ENCODE measurements at places on chromosomes 11 and 22.

DNA sequence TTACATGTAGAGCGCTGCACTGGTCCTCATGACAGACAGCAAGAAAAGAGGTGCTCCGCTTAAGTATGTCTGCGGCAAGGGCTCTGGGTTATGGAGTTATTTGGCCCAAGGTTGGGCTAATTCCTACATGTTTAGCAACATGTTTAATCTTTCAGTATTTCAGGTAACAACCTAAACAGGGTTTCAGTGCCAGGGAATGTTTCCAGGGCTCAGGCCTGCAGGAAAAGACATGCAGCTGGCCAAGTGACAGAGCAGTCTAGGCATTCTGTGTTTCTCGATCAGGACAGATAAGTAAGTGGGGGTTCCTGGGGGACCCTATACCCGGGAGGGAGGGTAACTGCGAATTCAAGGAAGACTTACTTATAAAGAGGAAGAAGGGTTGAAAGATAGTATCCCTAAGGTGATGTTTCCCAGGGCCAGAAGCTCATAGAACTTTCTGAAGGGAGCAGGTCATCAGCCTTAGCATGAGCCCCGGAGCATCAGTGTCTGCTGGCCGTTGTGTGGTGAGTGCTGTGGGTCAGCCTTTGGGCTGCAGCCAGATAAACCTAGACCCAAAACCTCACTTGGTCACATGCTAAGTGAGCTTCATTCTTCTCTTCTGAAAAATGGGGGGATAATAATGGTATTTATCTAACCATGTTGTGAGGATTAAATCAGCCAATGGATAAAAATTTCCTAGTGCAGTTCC lies 18.4 kb downstream of the KCNJ5 start:
- no peak for DNase-seq

GRCh38 chr11:97269527-97269926 lies 879.7 kb downstream of the JRKL start:
- DNase-seq = no peak

- no peak for DNase-seq
Measured at GRCh38 chr11:77752516-77752915, 68.0 kb downstream of the RSF1 start.

- peak; percentile 50 for DNase-seq
Measured at GRCh38 chr11:32586576-32587190, 3.1 kb downstream of the EIF3M start.

GRCh38 chr11:104704888-104705287 lies 193.4 kb downstream of the CASP12 start:
- DNase-seq = no peak

DNA sequence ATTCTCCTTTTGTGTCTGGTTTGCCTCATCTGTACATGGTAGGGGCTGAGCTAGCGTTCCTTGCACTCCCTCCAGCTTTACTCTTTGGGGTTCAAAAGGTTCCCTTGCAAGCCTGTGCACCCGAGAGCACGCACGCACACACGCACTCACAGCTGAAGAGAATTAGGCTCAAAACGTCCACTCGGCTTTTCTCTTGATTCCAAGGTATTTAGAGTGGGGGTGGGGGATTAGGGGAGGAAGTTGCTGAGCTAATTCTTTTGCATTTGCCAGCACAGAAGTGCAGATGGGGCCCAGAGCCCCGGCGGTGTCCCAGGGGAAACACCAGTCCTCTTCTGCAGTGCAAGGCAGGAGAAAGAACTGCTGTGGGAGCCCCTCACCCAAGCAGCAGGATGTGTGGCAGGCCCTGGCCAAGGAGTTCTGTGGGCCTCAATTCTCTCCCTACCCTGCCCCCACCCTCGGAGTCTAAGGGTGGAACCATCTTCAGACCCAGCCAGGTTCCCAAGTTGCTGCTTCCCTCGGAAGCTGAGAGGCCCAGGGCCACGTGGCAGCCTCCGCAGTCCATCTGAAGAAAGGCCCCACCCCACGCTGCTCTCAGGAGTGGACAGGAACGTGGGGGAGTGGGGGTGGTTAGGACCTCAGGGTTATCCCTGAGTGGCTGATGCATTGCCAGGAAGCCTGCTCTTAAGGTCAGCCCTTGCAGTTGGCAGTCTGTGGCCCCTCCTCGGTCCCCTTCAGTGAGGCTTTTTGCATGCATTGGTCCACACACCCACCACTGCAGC lies 3.8 kb upstream of the KCNQ1OT1 start:
- no peak for DNase-seq

DNA sequence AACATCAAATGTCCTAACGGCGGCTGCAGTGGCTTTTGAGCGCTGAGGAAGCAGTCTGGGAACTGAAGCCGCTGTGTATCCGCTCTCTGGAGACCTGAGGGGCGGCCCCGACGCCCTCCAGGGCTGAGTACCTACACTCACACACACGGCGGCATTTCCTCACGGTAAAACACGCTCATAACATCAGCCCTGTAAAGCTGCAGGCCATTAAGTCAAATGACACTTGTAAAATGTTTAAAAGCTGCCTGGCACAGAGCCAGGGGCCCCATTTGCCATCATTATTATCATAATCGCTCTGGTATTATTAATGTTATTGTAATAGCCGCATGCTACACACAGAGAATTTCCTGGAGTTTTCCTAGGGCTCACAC lies 5.1 kb downstream of the CARS1 start:
- no peak for DNase-seq

DNA sequence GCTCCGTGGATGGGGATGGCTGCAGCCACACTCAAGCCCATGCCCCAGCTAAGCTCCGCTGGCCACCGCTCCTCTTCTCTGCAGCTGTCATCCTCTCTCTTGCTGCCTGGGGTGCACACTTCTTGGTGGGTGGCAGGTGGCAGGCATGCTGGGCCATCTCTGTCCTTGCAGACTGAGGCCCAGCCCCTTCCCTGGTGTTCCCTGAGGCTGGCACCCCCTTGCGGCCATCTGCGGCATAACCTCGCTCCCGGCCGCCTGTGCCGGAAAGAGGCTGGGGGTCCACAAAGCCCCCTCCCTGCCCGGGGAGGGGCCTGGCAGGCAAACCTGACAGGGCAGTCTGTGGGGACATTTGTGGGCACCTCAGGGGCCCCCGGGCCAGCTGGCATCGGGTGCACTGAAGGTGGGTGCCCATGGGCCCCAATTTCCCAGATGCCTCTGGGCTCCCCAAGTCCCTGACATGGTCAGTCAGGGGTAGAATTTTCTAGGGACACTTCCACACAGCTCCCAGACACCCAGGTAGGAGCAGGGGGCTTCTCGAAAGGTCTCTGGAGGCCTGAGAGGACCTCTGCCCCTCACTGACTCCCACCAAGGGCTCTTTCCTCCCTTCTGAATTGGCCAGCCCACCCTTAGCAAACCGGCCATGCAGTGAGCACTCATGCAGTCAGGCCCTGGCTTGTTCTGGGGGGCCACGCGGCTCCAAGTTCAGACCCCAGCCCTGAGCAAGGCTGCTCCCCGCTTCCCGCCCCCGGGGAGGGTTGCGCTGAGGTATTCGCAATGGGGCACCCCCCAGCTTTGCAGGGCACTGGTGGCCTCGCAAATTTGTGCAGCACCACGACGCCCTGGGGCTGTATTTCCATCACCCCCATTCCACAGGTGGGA lies 23.5 kb upstream of the TH start:
- DNase-seq = peak; percentile 44

DNA sequence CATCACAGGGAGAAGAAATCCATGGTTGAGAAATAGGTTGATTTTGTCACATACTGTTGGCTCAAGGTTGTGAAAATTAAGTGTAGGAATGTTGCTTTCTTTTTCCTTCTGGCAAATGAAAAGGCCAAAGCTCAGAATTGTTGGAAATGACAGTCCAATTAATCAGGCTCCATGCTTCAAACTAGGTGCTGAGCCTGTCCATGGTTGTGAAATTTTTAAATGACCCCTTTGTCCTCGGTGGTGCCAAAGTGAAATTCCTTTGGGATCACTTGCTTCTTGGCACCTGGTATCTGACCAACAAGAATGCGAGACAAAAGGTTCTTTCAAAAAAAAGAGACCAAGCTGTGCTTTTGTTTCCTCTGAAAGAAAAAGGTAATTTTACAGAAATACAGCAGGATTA lies 451.9 kb downstream of the ETS1 start:
- DNase-seq = peak; percentile 48

- DNase-seq = peak; percentile 99
Measured at GRCh38 chr22:38981992-38982927, at the start of gene APOBEC3B. Gene APOBEC3B, plus strand, starts transcription at chr22:38982347. Its CDS starts 107 bp downstream, at chr22:38982454.

- DNase-seq = peak; percentile 88
Measured at GRCh38 chr22:30287648-30288418, 1.5 kb downstream of the CASTOR1 start.

- DNase-seq = no peak
Measured at GRCh38 chr11:13227676-13228255, 49.8 kb upstream of the BMAL1 start.

DNA sequence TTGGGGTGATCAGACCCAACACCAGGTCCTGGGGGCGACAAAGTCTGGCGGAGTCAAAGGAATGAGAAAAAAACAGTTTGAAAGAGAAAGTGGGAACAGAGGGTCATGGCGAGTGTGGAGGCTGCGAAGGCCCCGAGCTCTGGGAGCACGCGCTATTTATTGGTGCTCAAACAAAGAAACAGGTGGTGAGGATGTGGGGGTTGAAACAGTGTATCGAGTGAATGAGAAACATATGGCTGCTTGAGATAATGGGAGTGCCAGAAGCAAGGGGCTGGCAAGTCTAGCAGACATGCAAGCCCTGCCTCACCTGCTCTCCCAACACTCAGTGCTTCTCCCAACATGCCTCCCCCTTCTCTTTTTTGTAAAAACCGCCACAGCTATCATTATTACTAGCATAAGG lies 7.8 kb upstream of the DUSP18 start:
- no peak for DNase-seq

DNA sequence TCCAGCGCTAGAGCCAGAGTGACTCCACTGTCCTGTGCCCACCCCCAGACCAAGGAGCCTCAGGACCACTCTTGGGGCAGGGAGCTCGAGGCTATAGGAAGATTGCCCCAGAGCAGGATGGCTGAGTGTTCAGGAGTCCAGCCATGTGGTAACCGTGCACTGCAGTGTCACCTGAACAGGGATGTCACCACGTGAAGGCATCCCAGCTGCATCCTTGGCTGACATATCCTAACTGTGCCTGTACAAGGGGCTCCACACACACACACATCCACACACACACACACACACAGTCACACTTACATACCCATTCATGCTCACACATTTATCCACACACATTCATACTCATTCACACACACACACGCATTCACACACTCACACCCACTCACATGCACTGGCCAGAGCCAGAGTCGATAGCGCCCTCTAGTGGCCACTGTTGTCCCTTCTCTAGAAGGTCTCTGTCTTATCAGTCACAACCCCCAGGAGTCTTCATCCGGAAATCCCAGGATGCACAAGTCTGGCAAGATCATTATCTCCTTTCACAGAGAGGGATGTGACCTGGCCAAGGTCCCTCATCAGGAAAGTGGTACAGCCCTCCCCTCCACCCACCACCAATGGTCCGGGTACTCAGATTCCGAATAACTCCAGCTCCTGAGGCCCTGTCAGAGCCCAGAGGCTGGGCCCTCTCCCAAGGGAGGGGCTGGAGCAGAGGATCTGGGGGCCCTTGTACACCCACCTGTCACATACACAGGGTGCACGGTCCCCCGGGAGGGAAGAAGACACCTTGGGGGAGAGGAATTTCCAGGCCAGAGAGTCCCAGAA lies 55.1 kb downstream of the IGLL5 start:
- DNase-seq = no peak

DNA sequence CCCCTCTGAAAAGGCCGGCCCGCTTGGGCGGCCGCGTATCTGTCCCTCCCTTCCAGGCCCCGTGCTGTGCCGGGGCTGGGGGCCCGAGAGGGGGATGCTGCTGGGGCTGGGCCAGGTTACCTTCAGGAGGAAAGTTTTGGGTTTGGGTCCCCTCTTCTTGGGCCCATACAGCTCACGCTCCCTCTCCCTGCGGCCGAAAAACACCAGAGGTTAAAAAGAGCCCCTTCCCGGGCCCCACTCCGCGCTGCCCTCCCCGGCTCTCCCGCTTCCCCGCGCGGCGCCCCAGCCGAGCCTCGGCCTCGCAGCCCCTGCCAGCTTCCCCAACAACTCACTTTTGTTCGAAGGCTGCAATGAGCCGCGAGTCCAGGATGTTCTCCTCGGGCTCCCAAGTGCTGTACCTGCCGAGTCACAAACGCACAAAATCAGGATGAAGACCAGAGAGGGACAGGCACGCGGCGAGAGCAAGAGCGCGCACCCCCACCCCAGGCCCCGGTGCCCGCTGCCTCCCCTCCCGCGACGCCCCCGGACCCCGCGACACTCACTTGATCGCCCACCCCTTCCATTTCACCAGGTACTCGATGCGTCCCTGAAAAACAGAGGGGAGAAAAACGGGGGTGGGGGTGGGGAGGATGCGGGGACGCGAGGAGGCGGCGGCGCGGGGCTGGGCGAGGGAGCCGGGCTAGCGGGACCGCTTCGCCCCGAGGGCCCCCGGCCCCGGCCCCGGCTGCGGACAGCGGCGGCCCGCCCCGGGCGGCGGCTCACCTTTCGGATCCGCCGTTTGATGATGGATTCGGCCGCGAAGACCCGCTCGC lies 450 bp downstream of the CBX6 start:
- peak; percentile 42 for DNase-seq

GRCh38 chr11:59417023-59417422 lies 9.2 kb downstream of the OR5A2 start:
- no peak for DNase-seq

Measured in PC-9 (cell line).